ENCODE measurements at places on chromosomes 1 and 21.

GRCh38 chr1:205441318-205441633, 14.6 kb downstream of the BLACAT1 start:
- no peak for DNase-seq

- DNase-seq = peak; percentile 38
These were observed 49.7 kb downstream of the RASSF5 start for GRCh38 chr1:206556750-206557635.

DNA sequence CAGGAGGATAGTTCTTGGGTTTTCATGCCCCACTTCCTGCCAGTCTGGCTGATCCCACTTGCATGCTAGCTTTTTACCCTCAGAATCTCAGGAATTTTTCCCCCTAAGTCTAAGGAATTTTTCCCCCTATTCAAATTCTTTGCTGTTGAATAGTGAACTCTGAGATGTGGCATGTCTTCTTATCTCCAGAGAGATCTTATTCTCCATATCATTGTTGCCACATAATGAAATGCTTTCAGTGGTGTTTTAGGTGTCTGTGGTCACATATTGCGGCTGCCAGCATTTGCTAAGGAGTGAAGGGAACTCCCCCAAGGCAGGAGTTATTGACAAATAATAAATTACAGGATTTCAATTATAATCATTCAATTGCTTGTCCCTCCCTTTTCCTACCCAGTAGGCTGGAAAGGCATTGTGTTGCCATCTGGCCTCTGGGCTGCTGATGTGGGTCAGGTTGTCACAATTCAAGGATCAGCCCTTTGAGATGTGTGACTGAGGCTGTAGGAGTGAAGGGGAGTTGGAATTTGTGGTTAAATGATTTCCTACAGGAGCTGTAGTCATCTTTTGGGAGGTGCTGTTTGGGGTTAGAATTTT, 3.9 kb upstream of the FLG start:
- no peak for DNase-seq

DNA sequence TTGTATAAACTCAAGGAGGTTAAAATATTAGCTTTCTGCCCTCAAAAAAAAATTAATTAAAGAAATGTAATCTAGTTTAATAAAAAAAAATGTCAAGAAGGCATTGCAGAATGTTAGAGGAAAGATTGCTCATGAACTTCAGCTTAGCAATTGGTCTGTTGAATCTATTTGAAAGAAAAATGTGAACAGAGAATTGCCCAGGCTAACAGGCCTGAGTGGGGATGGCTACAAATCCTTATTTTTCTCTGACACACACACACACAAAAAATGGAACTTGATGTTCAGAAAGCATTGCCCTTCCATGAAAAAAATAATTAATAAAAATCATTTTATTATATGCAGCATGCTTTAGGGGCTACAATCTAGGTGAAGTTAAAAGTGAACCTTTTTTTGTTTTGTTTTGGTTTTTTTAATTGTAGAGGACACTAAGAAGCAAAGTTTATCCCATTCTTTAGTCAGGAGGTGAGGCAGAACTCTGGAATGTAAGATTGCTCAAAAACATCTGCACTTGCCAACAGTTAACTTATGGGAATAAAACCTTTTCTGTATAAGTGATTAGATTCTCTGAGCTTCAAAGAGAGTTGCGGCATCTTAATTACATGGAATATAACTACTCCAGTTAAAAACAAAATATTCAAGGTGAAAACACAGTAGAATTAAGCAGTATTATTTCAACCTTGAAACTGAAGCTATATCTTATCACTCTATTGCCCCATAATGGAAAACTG, 658.5 kb upstream of the ADGRL2 start:
- DNase-seq = peak; percentile 84

DNA sequence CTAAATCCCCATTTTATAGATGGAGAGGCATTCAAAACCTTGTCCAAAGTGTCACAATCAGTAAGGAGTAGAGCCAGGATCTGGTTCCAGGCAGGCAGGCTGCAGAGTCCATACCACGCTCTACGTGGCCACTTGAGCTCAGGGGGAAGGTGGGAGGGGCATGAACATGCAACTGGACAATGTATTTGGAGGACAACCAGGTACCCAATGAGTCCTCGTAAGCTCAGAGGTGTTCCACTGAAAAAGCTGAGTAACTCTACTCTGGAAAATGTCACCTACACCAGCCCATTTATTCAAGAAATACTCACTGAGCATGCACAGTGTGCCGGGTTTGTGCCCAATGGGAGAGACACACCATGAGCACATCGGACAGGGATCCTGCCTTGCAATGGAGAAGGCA, 11.2 kb upstream of the GUCA2B start:
- DNase-seq = no peak

DNA sequence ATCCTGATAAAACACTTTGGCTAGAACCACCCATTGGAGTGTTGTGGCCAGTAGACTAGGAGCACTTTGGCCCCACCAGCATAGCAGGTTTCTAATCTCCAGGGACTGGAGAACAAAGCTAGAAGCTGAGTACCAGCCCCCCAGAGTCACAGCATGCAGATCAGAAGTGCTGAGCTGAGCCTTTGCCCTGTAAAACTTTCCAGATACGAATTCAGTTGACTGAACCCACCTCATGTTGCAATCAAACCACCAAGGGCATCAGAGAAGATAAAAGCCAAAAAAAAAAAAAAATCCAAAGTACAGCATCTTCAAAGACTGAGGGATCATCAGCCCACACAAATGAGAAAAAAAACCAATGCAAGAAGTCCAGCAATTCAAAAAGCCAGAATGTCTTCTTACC, 8.7 kb upstream of the CD53 start:
- no peak for DNase-seq
